BE2C (cell line): ENCODE measurements at places on chromosomes 12 and 14.

DNA sequence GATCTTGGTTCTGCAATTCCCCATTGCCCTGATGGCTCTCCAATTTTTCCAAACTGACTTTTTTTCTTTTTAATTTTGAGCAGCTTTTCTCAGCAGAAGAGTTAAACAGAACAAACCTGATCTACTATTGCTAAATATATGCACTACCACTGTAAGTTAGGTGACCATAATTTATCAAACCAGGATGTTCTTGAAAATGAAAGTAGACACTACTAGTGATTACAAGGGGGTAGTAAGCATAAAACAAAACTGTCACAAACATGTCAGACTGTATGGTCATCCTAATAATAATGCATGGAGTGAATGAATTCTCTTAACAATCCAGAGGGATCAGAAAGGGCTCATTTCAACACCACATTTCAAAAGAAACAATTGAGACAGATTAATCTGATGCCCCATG, 183.0 kb upstream of the FOXN3 start:
- DNase-seq, result no peak

DNA sequence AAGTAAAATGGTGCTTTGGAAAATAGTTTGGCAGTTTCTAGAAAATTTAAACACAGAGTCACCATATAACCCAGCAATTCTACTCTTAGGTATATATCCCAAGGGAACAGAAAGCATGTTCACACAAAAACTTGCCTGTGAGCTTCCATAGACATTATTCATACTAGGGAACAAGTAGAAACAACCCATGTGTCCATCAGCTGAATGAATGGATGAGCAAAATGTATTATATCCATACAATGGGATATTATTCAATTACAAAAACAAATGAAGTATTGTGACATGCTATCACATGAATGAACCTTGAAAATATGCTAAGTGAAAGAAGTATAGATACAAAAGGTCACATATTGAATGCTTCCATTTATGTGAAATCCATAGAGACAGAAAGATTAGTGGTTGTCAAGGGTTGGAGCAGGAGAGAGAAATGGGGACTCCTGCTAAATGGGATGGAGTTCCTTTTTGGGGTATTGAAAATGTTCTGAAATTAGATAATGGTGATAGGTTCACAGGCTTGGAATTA, 7.9 kb downstream of the SLC10A1 start:
- DNase-seq, result no peak

GRCh38 chr12:574475-575128, 88.6 kb downstream of the NINJ2 start:
- DNase-seq, result no peak

- DNase-seq, result no peak
These were observed 52.5 kb downstream of the KANSL2 start for GRCh38 chr12:48629541-48629940.

GRCh38 chr12:54418441-54419087, 502 bp downstream of the ITGA5 start:
- no peak for DNase-seq

DNA sequence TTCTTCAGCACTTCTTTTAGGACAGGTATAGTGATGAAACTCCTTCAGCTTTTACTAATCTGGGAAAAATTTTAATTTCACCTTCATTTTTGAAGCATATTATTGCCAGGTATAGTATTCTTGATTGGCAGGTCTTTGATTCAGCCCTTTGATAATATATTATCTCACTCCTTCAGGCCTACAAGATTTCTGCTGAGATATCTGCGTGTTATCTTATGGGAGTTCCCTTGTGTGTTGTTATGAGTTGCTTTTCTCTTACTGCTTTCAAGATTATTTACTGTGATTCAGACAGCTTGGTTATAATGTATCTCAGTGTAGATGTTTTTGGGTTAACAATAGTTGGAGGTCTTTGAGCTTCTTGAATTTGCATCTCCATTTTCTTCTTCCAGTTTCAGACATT, 87.4 kb downstream of the ATF7IP start:
- no peak for DNase-seq

- DNase-seq, result no peak
These were observed 128.6 kb downstream of the ACSS3 start for GRCh38 chr12:81206429-81206828.

GRCh38 chr14:71452539-71452938, 479.7 kb upstream of the RGS6 start:
- no peak for DNase-seq

- no peak for DNase-seq
These were observed 37.8 kb downstream of the PHETA1 start for GRCh38 chr12:111330800-111331752.
